ENCODE measurements at places on chromosomes 6 and 20.

DNA sequence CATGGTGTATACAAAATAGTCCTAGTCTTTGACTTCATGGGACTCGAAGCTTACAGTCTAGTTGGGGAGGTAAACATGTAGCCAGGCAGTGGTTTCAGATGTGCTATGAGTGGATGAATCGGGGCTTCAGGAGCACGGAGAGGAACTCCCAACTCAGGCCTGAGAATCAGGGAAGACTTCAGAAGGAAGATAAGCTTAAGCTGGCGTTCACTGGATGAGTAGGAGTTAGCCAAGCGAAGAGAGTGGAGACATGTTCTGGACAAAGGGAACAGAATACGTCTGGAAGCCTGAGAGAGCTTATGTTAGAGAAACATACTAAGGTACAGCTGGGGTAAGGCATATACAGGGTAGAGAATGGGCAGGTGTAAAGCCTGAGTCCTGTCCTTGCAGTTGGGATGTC, 8.8 kb downstream of the CARMIL1 start:
- no peak for DNase-seq

GRCh38 chr6:39005774-39006173, 42.8 kb upstream of the GLP1R start:
- DNase-seq: no peak

- DNase-seq: no peak
These were observed 37.8 kb downstream of the MARCKS start for GRCh38 chr6:113894712-113895674.

DNA sequence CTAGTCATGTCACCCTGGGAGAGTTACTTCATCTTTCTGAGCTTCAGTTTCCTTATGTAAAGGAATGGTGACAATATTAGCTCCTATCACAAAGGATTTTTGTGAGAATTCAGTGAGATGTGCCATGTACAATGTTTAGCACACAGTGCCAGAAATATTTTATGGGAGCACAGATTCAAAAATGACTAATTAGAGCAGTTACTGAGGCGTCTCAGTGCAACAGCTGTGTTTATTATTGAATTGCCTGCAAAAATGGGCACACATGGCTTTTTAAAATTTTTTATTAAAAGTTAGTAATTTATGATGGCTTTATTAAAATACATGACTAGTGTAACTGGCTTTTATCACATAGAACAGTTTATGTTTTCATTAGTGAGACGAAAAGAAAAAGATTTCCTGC, 134.3 kb upstream of the AHI1 start:
- no peak for DNase-seq

- no peak for DNase-seq
These were observed 94.2 kb downstream of the STXBP5 start for GRCh38 chr6:147298461-147298860.

DNA sequence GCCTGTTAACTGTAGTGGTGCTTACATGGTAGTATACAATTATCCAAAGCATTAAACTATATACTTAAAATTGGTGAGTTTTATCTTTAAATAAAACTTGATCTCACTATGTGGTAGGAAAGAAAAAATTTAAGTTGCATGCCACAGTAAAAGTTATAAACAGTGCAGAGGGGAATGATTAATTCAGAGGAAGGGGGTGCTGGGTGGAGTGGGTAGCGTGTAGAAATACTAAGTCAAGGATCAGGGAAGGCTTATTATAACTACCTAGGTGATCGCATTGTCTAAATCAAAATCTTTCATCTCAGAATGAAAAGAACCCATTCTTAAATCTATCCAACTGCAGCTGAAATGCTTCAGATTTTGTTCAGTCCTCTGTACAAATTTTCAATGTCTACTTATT, 428.3 kb downstream of the ADGRB3 start:
- no peak for DNase-seq

- DNase-seq: no peak
These were observed 11.8 kb upstream of the FAM184A start for GRCh38 chr6:119090256-119090655.

- DNase-seq: no peak
These were observed 35.5 kb downstream of the PPP1R16B start for GRCh38 chr20:38840894-38841470.

DNA sequence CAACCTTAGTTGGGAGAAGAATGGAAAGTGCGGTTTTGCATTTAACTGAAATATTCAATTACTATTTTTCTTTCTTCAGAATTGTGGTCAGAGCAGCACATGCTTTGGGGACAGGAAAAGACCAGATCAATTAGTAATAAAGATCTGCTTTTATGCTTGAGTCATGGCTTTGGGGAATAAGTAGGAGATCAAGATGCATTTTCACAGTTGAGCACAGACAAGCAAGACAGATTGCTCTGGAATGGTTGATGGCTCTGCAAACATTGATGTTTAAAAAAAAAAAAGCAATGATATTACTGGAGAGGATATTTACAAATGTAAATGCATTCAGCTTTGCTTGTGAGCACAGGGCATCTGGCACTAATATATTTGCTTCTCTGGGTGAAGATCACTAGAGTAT, 224.4 kb upstream of the SASH1 start:
- no peak for DNase-seq

- no peak for DNase-seq
These were observed 736.9 kb upstream of the MARCKS start for GRCh38 chr6:113120224-113120581.

GRCh38 chr20:57794600-57795341, 85.0 kb upstream of the PMEPA1 start:
- DNase-seq: no peak

DNA sequence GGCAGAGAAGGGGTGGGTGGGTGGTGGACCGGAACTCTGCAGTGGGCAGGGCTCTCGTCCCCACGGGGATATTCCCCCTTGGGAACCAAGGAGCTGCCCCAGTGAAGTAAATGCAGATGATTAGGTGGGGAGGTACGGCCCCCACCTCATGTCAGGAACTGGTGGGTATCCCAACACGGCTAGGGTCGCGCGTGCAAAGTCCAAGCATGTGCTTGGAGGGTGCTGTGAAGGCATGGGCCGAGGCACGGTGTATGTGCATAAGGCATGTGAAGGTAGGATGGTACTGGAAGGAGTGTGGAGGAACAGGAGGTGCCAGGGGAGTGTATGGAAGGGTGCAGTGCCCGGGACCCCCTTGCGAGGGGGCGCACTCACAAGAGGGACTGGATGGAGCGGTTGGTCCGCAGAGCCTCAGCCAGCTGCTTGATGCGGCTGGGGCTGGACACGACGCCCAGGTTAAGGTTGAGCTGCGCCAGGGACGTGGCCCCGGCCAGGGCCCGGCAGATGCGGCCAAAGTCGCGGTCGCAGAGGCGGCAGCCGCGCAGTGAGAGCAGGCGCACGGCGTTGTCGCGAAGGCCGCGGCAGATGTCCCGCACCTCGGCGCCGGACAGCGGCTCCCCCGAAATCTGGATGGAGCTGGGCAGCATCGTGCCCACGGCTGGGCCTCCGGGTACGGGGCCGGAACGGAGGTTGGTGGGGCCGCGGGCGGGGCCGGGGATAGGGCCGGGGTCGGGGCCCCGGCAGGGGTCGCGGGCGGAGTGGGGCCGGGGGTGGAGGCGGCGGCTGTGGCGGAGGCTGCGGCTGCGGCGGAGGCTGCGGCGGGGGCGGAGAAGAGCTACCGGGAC, 783 bp downstream of the LRRC73 start:
- DNase-seq: no peak

DNA sequence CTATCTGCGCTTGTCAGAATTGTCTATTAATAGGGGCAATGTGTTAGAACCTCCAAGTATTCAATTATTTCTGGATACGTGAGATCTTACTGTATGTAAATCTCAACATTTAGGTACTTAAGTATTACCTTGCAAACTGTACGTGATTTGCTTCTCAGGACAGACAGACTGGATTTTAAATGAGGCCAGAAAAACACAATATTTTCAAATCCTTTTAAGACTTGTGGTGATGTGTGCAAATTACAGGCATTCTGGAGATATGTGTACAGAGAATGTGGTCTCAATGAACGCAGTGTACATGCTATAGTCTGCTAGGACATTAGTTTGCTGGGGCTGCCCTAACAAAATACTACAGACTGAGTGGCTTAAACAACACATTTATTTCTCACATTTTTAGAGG, 16.9 kb downstream of the CCR6 start:
- no peak for DNase-seq

DNA sequence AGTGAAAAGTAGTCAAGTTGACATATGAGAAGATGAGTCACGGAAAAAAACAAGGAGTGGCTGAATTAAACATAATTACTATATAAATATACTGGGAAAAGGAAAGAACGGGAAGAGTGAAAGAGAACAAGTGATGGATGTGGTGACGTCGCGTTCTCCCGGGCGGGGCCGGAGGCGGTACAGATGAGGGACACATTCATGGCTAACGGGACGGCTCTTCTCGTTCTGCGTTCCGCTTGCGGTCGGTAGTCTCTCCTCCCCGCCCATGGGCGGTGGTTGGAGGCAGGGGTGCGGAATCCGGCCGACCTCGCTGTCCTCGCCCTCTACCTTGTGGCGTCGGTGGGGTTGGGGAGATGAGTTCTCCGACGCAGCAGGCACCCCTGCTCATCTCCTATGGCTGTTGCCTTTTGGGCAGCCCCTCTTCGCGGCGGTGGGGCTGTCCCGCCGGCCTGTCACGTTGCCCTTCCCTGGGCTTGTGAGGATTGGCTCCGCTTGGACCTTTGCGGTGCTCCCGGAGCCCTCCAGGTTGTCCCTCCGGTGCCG, 22.5 kb downstream of the HLA-G start:
- DNase-seq: peak; percentile 29

DNA sequence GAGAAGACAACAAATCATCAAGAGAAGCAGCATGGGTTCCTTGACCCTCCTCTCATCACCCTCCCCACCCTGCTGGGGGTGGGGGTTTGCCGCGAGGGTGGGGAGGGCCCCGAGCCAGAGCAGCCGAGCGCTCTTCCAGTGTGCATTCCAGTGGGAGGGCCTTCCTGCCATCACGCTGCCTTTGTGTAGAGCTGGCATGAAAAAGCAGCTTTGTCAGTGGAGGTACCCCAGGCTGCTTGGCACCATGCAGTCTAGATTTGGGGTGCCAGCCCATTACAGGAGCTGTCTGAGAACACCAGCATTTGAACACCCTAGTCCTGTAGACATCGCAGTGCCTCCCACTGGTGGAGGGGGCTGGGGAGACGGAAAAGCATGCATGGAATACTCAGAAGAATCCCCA, 12.2 kb downstream of the BAK1 start:
- no peak for DNase-seq

DNA sequence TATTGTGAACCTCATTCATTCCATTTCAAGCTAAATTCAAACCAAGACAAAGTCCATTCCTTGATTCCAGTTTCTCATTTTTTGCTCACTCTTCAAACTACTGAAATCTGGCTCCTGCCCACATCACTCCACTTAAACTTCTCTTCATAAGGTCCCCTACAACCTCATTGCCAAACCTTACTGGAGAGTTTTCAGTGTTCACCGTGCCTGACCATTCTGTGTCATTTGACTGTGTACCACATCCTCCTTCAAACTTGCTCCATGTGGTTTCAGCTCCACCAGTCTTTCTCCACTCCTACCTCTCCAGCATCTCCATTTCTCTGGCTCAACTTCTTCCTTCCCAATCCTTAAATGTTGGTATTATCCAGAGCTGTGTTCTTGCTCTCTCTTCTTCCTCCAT, 38.5 kb upstream of the TAB2 start:
- no peak for DNase-seq

DNA sequence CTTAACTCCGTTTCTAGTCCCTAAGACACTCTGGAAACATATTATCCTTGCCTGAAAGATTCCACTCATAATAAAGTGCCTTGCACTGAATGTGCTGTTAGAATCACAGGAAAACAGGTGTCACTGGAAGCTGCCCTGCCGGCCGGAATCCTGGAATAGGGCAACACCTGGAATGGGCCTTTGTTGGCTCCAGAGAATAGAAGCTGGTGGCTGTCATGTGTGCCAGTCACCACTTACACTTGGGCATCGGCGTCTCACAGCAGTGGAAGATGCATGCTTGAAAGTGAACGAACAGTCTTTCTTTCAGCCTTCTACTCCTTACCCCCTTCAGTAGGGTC, 90.8 kb upstream of the AFDN start:
- no peak for DNase-seq

DNA sequence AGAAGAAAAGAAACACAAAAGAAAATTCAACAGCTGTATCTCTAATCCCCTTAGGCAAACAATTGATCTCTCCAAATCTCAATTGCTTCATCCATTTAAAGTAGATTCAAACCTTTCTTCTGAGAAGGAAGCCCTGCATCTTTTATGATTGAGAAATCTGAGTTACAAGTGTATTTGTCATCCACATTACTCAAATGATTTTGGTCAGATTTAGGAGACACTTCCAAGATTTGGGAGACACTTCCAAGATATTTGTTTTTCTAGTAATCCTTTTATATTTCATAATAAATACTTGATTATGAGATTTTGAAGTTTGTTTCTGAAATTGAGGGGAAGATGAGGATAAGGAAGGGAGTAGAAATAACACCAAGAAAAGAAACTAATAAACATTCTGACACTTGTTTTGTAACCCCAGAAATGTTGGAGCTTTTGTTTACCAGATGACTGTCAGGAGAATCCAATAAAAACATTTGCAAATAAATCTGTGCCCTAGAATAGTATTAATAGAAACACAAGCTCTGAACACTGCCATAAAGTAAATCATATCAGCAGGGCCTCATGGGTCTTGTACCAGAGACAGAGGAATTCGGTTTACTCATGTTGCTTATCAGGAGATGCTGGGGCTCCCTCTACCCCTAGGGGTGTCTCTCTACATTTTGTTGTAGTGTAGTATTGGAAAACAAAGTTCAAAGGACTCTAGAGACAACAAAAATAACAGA, 314.3 kb upstream of the NT5E start:
- no peak for DNase-seq

DNA sequence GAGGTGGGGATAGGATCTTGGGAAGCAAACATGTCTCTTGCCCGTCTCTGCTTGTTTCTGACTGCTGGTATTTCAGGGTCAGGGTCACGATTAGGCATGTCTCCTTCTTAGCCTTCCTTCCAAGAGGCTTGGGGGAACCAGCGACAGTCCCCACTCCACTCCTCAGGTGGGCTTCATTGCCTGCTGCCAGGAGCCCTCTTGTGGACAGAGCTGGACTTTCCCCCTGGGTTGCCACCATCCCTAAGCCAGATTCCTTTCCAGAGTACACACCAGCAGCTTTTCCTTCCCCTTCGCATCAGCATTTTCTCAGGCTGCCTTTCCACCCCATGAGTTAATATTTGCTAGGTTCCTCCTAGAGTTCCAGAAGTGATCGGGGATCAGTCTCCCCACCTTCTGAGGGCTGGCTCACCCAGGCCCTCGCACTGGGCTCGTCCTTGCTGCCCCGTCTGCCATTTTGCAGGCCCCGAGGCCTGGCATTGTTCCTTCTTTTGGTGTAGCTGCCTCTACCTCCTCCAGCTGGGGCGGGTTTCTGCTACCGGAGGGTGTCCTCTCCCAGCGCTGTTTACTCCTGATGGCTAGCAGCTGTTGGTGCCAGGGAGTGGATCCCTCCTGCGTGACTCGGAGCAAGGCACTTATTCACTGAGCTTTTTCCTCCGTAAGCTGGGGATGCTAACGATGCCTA, 8.8 kb upstream of the C20orf144 start:
- DNase-seq: no peak

GRCh38 chr6:123338394-123338793, 298.4 kb downstream of the TRDN start:
- no peak for DNase-seq

Data from CD8-positive, alpha-beta T cell (primary cell).